ENCODE measurements at places on chromosomes 4 and X. TPM values are rescaled to one million over a fixed set of nuclear protein-coding genes. Genes with fewer than 3 reads are reported as not detected.

DNA sequence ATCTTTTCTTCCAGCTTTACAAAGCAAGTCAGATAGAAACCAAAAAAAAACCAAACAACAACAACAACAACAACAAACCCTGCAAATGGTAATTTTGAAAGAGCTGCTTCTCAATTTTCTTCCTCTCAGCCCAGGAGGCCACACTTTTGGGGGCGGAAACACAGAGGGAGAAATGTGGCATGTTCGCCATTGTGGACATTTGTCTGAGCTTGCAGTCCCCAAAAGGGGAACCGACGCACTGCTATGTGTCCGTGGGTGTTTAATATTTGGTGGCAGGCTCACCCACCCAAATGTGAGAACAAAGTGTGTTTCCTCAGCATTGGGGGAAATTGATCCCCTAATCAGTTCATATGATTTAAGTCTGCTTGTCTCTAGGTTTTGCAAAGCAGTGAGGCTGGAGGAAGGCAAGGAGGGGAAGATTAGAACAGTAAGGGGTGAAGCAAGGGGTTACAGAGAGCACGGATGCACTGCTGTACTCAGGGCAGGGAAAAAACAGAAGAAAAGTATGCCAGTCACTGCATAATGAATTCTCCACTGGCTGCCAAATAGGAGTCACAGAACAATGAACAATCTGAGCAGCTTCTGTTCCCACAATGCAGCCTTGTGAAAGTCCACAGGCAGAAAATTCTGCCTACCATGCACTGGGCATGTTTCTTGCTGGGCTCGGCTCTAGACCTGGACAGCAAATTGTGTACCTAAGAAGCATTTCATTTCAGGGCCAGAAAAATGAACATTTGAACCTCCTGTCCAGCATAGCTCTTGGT is 74.7 kb upstream of the GPM6B start:
- DNase-seq = no peak

GRCh38 chrX:20513185-20513584 is 246.5 kb upstream of the RPS6KA3 start:
- no peak for DNase-seq

DNA sequence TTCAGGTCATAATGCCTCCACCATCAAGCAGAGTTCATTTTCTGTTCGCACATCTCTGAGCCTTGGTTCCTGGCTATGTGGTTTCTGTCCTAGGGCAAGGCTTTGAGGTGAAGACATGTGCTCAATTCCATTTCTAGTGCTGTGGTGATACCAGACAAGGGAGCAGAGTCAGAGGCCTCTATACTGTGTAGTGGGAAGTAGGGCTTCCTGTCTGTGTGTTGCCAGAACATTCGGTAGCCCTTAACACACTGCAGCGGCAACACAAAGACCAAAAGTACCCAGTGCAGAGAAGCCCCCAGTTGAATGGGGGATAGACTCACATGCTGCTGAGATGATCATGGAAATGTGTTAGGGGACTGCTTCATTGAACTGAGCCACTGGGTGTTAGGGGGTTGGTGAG is 56.4 kb downstream of the STARD8 start:
- DNase-seq = no peak

- peak; percentile 77 for DNase-seq
These were observed 478.0 kb downstream of the KCNIP4 start for GRCh38 chr4:21470535-21470934.

Gene TMEM255A
- 0.29 TPM for total RNA-seq

Gene GIMD1
- not detected for total RNA-seq

Gene ZNF330
- 19.3 TPM for total RNA-seq

Gene HCCS
- 30.5 TPM for total RNA-seq

DNA sequence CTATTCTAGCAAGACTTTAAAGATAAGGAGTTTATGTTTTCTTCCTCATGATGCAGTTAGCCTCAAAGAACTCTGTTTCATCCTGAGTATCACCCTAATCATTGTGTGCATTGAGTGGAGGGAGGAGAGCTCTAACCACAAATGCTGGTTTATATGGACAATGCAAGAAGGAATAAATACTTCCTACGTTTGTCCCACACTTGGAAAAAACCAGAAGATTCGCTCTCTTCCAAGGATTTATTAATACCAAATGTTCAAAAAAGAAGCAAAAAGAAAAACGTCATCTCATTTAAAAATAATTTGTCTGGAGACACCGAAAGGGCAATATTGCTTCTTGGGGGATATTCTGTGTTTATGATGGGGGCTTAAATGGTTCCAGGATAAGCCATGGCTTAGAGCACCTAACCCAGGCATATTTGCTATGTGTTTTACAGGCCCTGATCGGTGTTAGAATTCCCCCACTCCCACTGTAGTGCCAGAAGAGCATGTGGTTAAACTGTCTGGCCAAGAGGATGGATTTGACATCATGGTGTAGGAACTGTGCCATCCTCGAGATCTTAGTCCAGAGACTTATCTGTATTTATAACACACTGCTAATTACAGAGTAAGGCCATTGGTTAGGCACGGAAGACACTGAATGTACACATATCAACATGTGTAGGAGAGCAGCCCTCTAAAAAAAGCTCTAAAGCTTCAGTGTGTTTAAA is 227.2 kb downstream of the ANK2 start:
- no peak for DNase-seq
